ENCODE measurements at places on chromosomes 3 and 15. TPM values are rescaled to one million over a fixed set of nuclear protein-coding genes. Genes with fewer than 3 reads are reported as not detected.

The KCNMB3 gene
- 0.30 TPM for total RNA-seq

The SLITRK3 gene
- total RNA-seq = not detected

The CCR3 gene
- not detected for total RNA-seq

The EEF1AKMT4 gene
- total RNA-seq = 5.2 TPM

The EFCC1 gene
- not detected for total RNA-seq

The SEMA3B gene
- 13.4 TPM for total RNA-seq

The CALML4 gene
- total RNA-seq = 0.82 TPM

The CDCP1 gene
- 1.3 TPM for total RNA-seq

The SYNPR gene
- not detected for total RNA-seq

The IRAK2 gene
- total RNA-seq = 6.1 TPM

The FANCD2OS gene
- not detected for total RNA-seq

All from MG63 (cell line).